ENCODE measurements at places on chromosomes 2 and 18.
A peak's percentile ranks its signal among the peaks of the same experiment; 100 is the strongest.

GRCh38 chr2:126238251-126238650 is 417.7 kb upstream of the GYPC start:
- peaks cover 8% of the 10 kb centered on the region for H3K27me3 ChIP-seq
- H3K4me3 ChIP-seq = no peak overlapping the region
- no peak overlapping the region for H3K27ac ChIP-seq
- no peaks in the 10 kb centered on the region for H3K36me3 ChIP-seq

DNA sequence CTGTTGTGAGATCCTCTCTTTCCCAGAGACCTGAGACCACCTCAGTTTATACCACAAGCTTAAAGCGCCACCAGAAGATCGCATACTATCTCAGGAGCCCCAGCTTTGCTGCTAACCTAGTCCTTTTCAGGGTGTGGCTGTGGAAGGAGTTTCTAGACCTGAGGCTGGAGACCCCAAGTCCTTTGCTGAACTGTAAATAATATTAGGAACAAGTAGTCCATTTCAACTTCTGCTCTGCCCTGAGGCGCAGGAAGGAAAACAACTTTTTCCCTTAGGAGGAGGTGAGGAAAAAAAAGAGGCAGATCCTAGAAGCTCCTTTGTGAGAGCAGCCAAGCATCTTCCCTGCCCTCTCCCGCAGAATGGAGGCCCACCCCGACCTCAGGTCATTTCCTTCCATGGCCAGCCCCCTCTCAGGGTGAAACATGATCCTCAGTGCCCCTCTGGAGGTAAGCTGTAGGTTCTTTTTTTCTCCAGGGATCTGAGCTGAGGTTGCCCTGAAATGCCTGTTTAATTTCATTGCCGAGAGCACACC is 122.8 kb upstream of the LGALSL start:
- H3K4me3 ChIP-seq = peak overlapping the region; percentile 64
- peaks cover 82% of the 10 kb centered on the region for H3K4me1 ChIP-seq
- peaks cover 5% of the 10 kb centered on the region for H3K36me3 ChIP-seq
- peak overlapping the region; percentile 10 for H3K27ac ChIP-seq

DNA sequence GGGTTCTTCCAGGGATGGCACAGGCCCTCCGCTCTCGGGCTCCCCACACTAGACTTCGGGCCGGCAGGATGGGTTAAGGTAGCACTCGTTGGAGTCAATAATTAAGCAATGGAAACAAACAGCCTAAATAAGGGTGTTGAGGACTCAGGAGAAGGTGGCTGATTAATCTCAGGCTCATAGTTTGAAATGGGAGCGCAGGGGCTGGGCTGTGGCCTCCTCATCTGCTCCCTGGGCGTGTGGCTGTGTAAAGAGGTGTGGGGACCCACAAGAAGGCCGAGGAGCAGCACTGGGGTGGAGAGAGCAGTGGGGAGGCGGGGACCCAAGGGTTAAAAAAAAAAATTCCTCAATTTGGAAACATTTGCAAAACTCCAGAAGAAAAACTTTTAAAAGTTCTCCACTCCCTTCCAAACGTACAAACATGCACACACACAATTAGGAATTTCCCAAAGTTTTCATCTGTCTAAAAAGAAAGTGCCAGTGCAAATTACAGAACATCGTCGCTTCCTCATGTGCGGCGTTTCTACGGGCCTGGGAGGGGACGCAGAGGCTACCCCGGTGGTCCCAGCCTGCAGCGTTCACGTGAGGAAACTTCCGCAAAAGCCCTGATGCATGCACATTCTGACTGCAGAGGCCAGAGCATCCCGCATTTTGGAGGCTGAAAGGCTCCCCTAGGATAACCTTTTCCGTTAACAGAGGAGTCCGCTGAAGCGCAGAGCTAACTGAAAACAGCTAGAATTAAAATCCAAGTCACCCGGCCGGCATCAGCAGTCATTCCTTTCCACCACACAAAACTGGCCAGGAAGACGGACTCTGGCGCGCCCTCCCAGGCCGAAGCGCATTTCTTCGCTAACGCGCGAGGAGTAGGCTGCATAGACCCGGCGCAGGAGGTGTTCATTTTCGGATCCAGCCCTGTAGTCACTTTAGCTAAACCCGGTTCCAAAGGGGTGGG is 1.0 kb upstream of the TUBB6 start:
- peaks cover 49% of the 10 kb centered on the region for H3K27me3 ChIP-seq
- H3K27ac ChIP-seq = no peak overlapping the region
- DNase-seq = peak; percentile 51
- H3K36me3 ChIP-seq = peaks cover 25% of the 10 kb centered on the region
- peak overlapping the region; percentile 84 for H3K4me3 ChIP-seq

- no peak overlapping the region for H3K4me3 ChIP-seq
- DNase-seq = no peak
- H3K36me3 ChIP-seq = no peaks in the 10 kb centered on the region
- H3K4me1 ChIP-seq = peaks cover 14% of the 10 kb centered on the region
- H3K27me3 ChIP-seq = no peaks in the 10 kb centered on the region
Measured at GRCh38 chr2:211407076-211407475, 850.7 kb downstream of the CPS1 start.

DNA sequence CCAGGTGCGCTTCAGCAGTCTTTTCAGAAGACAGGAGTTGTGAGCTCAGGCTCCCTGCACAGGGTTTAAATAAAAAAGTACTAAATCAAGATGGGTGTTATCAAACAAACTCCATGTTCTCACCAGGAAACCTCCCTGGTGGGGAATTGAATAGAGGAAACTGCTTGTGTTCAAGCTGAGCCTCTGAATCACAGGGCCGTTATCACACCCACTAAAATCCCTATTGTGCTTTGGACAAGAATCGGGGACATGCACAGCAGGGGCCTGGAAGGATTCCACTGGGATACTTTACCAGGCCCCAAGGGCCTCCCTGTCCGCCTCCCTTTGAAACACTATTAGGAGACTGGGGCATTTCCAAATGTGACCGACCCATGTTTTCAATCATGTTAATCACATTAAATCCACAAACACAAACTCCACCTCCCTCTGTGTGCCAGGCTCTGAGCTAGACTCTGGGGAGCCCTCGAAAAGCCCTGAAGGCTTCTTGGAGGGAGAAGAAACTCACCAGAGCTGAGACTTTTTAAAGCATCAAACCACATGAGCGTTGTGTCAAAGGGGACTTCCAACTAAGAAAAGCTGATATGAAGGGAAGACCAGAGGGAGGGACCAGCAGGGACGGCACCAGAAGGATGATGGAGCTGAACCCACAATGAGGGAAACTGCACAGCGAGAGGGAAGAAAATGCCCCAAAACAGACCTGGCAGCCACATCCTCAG is 458.7 kb upstream of the ID2 start:
- H3K4me3 ChIP-seq = no peak overlapping the region
- peaks cover 5% of the 10 kb centered on the region for H3K4me1 ChIP-seq
- peaks cover 7% of the 10 kb centered on the region for H3K27me3 ChIP-seq
- DNase-seq = no peak

- no peak for DNase-seq
- H3K36me3 ChIP-seq = no peaks in the 10 kb centered on the region
- H3K27me3 ChIP-seq = no peaks in the 10 kb centered on the region
- no peak overlapping the region for H3K27ac ChIP-seq
Measured at GRCh38 chr2:989781-990467, 39.3 kb downstream of the SNTG2 start.

- H3K36me3 ChIP-seq = no peaks in the 10 kb centered on the region
- H3K27me3 ChIP-seq = peaks cover 23% of the 10 kb centered on the region
- no peak overlapping the region for H3K27ac ChIP-seq
- no peak for DNase-seq
Measured at GRCh38 chr18:37435996-37436395, 129.6 kb downstream of the CELF4 start.

DNA sequence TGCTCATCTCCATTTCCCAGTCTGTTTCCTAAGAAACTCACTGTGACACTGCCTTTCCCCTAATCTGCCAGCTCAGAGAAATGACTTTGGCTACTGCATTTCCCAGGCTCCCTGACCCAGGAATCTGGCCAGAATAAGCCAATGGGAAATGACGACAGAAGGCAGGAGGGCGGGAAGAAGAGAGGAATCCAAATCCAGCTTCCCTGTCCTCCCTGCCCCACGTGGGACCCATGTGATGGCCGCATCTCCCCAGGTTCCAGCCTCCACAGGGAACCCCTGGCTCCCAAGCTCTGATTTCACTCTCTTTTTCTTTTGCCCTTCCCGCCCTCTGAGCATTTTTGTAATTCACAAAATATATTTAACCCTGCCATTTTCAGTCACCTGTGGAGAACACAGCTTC is 37.8 kb upstream of the RAB12 start:
- H3K27me3 ChIP-seq = no peaks in the 10 kb centered on the region
- no peaks in the 10 kb centered on the region for H3K4me1 ChIP-seq
- H3K4me3 ChIP-seq = no peak overlapping the region
- H3K36me3 ChIP-seq = no peaks in the 10 kb centered on the region

DNA sequence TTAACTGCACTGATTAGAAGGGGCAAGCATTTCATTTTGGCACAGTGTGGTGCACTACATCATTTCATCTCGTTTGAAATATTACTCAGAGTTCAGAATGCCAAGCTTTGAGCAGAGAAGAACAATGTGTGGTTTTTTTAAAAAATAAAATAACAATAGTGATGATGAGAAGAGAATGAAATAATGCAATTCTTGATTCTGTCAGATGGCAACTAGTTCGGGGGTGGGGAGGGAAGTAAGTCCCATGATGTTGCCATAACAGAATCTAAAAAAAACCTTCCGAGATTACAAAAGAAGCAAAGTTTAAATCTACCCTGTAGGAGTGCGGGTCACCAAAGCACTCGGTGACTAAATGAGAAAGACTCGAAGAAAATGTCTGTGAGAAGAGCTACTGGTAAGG is 490.4 kb downstream of the NR4A2 start:
- H3K36me3 ChIP-seq = no peaks in the 10 kb centered on the region
- H3K27me3 ChIP-seq = no peaks in the 10 kb centered on the region
- no peak overlapping the region for H3K4me3 ChIP-seq
- H3K27ac ChIP-seq = no peak overlapping the region
- no peak for DNase-seq

- DNase-seq = no peak
- H3K36me3 ChIP-seq = no peaks in the 10 kb centered on the region
- peaks cover 6% of the 10 kb centered on the region for H3K27me3 ChIP-seq
- H3K4me3 ChIP-seq = no peak overlapping the region
Measured at GRCh38 chr2:28321426-28321825, 71.2 kb upstream of the FOSL2 start.

- H3K36me3 ChIP-seq = no peaks in the 10 kb centered on the region
- no peaks in the 10 kb centered on the region for H3K4me1 ChIP-seq
- H3K27me3 ChIP-seq = peaks cover 25% of the 10 kb centered on the region
- H3K4me3 ChIP-seq = no peak overlapping the region
- H3K27ac ChIP-seq = no peak overlapping the region
Measured at GRCh38 chr2:98308068-98308467, 38.2 kb upstream of the CNGA3 start.

DNA sequence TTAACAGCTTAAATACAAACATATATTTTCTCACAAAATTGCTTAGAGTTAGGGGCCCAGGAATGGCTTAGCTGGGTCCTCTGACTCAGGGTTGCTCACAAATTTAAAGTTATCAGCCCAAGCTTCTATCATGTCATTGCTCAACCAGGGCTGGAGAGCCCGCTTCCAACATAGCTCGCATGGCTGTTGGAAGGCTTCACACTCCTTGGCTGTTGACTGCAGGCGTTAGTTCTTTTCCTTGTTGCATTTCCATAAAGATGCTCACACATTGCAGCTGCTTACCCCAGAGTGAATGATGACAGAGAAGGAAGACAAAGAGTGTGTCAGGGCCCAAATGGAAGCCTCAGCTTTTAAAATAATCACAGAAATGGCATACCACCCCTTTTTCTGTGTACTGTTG is 62.9 kb upstream of the TFPI start:
- H3K4me1 ChIP-seq = peaks cover 17% of the 10 kb centered on the region
- no peak overlapping the region for H3K4me3 ChIP-seq
- no peak for DNase-seq
- no peak overlapping the region for H3K27ac ChIP-seq

- H3K27me3 ChIP-seq = peaks cover 3% of the 10 kb centered on the region
- no peak for DNase-seq
- H3K27ac ChIP-seq = no peak overlapping the region
- peaks cover 30% of the 10 kb centered on the region for H3K4me1 ChIP-seq
Measured at GRCh38 chr2:96091711-96092572, 24.4 kb downstream of the ADRA2B start.

DNA sequence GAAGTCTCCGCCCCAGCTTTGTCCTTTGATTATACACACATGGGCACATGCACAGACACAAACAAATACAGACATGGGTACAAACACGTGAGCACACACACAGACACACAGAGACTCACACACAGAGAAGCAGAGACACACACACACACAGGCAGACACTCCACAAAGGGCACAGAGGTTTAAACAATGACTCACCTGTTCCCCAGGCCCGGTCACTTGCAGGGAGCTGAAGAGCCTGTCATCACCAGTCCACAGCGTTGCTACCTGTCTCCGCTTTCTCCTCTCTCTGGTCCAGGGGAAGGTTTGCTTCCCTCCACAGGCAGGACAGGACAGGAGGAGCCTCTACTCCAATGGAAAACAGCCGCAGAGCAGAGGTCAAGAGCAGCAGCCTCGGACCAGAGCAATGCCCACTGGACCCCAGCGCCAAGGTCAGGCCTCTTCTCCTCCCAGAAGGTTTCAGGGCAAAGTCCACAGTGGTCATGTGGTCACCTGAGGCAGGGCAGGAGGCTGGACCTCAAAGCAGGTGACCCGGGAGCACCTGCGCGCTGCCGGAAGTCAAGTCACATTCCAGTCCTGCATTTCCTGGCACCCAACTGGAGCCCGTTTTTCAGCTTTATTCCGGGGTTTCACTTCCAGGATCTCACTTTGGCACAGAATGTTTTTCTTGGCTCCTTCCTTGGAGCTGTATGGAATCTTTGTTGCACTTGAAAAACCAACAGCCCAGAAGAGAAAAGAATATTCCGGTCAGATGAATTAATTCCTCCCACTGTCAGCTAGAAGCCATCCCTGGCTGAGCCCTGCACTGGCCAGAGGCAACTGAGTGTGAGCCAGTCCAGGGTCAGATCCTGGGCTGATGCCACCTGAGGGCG is at the start of gene RAB17:
RAB17 (minus strand) TSS at position 463 of the 869 bp plus-strand sequence. CDS start 4,580 bp downstream, outside the sequence.
- peaks cover 39% of the 10 kb centered on the region for H3K27me3 ChIP-seq
- H3K4me3 ChIP-seq = peak within 1 kb of the TSS; percentile 19
- DNase-seq = no peak
- no peak within 1 kb of the TSS for H3K27ac ChIP-seq
- peaks cover 81% of the 10 kb centered on the region for H3K4me1 ChIP-seq
- peaks cover 6% of the 10 kb centered on the region for H3K36me3 ChIP-seq

GRCh38 chr2:86624267-86624547 is 542 bp upstream of the RNF103 start:
- H3K4me3 ChIP-seq = peak overlapping the region; percentile 73
- H3K4me1 ChIP-seq = peaks cover 43% of the 10 kb centered on the region
- H3K36me3 ChIP-seq = peaks cover 11% of the 10 kb centered on the region
- DNase-seq = no peak

DNA sequence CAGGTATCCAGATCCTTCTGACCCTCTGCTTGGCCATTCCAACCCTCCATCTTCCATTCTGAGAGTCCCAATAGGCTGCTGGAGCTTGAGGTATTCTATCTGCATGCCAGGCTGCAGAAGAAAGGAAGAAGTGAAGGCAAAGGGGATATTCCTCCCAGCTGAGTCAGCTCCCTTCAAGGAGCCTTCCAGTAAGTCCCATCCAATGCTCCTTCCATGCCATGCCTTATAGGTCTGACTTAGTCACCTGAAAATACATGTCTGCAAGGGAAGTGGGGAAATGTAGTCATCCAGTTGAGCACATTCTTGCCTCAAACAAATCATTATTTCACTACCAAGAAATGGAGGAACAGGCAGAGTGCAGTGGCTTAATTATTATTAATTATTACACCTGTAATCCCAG is 464.6 kb downstream of the CNTNAP5 start:
- H3K4me1 ChIP-seq = no peaks in the 10 kb centered on the region
- H3K4me3 ChIP-seq = no peak overlapping the region
- H3K27ac ChIP-seq = no peak overlapping the region
- DNase-seq = no peak

GRCh38 chr18:79402209-79402576 is 6.5 kb downstream of the NFATC1 start:
- H3K27ac ChIP-seq = peak overlapping the region; percentile 32
- no peak for DNase-seq
- peaks cover 29% of the 10 kb centered on the region for H3K27me3 ChIP-seq
- peaks cover 7% of the 10 kb centered on the region for H3K36me3 ChIP-seq
- H3K4me3 ChIP-seq = peak overlapping the region; percentile 29
